Trophoblast cell (in vitro differentiated cells and primary cell): ENCODE measurements at places on chromosomes 4 and X.

DNA sequence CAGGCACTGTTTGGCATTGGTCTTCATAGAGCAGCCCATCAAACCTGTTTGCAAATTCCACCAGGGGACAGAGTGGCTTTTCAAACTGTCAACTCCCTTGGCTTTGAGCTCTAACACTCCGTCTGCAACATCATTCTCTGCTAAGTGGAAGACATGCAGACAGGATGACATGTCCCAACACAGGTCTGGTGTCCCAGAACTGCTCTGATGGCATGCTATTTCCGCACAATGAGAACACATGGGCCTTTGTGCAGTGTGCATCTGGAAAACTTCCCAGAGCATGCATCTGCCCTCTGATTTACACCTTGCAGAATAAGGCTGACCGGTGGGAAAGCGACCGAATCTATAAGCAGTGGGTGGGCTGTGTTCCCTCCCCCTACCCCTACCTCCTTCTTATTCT lies 212.8 kb upstream of the GYPA start:
- H3K27me3 ChIP-seq: no peaks in the 10 kb centered on the region
- DNase-seq: no peak
- no peaks in the 10 kb centered on the region for H3K36me3 ChIP-seq
- H3K4me1 ChIP-seq: peaks cover 14% of the 10 kb centered on the region
- H3K4me3 ChIP-seq: no peak overlapping the region
- H3K27ac ChIP-seq: no peak overlapping the region

DNA sequence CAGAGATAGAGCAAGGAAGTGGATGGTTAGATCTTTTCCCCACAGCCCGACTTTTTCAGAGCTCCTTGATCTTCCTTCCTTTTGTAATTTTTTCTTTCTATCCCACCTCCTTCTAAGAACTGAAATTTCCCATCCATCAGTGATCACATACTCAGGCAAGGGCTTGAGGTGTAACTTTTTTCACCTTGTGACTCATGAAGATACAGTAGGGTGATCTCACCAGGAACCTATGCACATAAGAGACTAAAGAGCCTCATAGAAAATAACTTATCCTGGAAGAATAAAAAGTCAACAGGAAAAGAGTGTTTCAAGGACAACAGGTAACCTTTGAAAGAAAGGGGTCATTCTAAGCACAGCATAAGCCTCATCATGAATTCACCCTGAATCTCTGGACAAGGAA lies 131.2 kb upstream of the HCCS start:
- DNase-seq: peak; percentile 22
- no peak overlapping the region for H3K27ac ChIP-seq
- no peaks in the 10 kb centered on the region for H3K27me3 ChIP-seq
- peaks cover 5% of the 10 kb centered on the region for H3K4me1 ChIP-seq

DNA sequence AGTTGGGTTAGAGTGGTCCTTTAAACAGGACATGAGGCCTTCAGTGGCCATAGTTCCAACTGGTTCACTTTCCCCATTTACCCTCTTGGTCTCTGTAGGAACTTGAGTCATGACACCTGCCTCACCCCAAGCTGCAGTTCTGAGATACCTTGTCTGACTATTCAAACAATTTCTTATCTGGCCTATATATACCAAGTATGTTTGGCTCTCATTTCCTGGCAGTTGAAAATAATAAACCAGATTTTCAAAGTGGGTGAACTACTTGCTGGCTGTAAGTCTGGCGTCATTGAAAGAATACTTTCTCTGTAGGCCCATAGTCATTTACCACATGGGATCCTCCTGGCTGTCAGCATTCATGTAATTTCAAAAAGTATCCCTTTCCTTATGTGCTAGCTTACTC lies 228.8 kb downstream of the SHROOM3 start:
- H3K27me3 ChIP-seq: no peaks in the 10 kb centered on the region
- H3K36me3 ChIP-seq: no peaks in the 10 kb centered on the region
- no peak overlapping the region for H3K27ac ChIP-seq

GRCh38 chr4:155234206-155234605 lies 25.8 kb downstream of the NPY2R start:
- no peaks in the 10 kb centered on the region for H3K4me1 ChIP-seq
- no peaks in the 10 kb centered on the region for H3K27me3 ChIP-seq
- H3K4me3 ChIP-seq: no peak overlapping the region

DNA sequence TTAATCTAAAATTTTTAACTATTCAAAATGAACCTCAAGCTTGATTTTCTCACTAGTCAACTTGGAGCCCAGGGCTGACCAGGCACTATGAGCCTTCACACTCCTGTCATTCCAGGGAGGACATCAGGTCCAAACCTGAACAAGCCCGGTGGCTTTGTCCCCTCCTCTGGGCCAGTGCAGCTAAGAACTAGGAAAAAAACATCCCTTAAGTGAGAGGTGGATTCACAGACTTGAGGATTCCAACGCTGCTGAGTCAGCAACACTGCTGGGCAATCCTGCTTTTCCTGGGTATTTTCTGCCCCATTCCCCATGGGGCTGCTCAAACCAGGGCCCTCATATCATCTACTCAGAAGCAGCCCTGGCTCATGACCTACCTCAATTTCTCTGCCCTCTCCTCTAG lies 4.0 kb downstream of the RNF212 start:
- H3K27me3 ChIP-seq: peaks cover 4% of the 10 kb centered on the region
- no peak overlapping the region for H3K4me3 ChIP-seq
- DNase-seq: no peak
- H3K36me3 ChIP-seq: no peaks in the 10 kb centered on the region

DNA sequence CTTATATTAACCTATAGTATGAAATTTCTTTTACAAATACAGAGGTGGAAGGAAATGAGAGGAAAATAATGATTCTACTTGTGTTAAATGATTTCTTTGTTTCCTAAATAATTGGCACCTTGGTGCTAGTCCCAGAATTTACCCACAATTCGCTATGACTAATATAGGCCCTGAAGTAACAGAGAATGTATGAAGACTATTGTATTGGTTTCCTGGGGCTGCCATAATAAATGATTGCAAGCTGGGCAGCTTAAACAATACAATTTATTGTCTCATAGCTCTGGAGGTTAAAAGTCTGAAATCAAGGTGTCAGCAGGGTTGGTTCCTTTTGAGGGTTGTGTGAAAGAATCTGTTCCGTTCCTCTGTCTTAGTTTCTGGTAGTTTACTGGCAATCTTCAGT lies 74.8 kb upstream of the GPRIN3 start:
- no peaks in the 10 kb centered on the region for H3K4me1 ChIP-seq
- no peak overlapping the region for H3K4me3 ChIP-seq
- no peaks in the 10 kb centered on the region for H3K27me3 ChIP-seq
- no peaks in the 10 kb centered on the region for H3K36me3 ChIP-seq

GRCh38 chr4:150067859-150068258 lies 10.4 kb upstream of the DCLK2 start:
- no peak overlapping the region for H3K4me3 ChIP-seq
- no peak overlapping the region for H3K27ac ChIP-seq
- H3K36me3 ChIP-seq: no peaks in the 10 kb centered on the region
- no peak for DNase-seq
- no peaks in the 10 kb centered on the region for H3K27me3 ChIP-seq

DNA sequence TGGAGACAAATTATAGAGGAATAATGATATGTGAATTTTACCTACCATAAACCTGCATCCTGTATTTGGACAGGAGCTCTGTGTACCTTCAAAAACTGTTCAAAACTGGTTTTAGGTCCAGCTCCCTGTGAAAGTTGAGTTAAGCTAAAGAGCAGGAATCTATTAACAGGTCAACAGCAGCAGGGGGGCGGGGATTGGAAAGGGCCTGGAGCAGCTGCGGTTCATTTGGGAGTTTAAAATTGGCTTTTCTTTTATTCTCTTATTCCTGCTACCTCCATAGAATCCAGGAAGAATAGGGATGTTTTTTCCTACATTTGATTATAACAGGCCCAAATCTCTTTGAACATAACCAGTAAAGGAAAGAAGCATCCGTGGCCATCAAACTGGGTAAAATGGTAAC lies 23.8 kb downstream of the SHROOM3 start:
- no peak overlapping the region for H3K4me3 ChIP-seq
- peak overlapping the region; percentile 98 for H3K27ac ChIP-seq
- peaks cover 4% of the 10 kb centered on the region for H3K36me3 ChIP-seq
- H3K27me3 ChIP-seq: no peaks in the 10 kb centered on the region
- no peak for DNase-seq

GRCh38 chr4:7335344-7336066 lies 99.2 kb downstream of the PSAPL1 start:
- no peaks in the 10 kb centered on the region for H3K36me3 ChIP-seq
- peak; percentile 50 for DNase-seq
- no peak overlapping the region for H3K27ac ChIP-seq
- H3K27me3 ChIP-seq: no peaks in the 10 kb centered on the region
- H3K4me3 ChIP-seq: no peak overlapping the region
- no peaks in the 10 kb centered on the region for H3K4me1 ChIP-seq

GRCh38 chr4:74228691-74229640 lies 71.0 kb downstream of the MTHFD2L start:
- DNase-seq: peak; percentile 93
- H3K27me3 ChIP-seq: no peaks in the 10 kb centered on the region
- no peak overlapping the region for H3K27ac ChIP-seq
- no peak overlapping the region for H3K4me3 ChIP-seq
- H3K36me3 ChIP-seq: no peaks in the 10 kb centered on the region
- H3K4me1 ChIP-seq: no peaks in the 10 kb centered on the region

DNA sequence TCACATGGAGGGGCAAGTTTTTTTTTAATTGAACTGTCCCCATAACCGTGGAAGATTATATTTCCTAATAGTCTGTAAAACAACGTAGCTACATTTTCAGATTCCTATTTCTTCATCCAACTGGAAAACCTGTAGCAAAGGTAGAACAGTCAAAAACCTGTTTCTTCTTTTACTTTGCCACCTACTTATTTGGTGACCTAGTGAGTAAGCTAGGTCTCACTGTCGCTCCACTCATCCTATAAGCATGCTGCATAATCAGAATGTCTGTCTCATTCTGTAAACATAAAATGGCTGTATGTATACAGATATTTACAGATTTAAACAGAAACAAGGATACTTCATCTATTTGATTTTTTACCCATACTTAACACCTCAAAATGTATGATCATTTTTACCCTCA lies 20.4 kb downstream of the MAML3 start:
- H3K4me1 ChIP-seq: peaks cover 5% of the 10 kb centered on the region
- no peak overlapping the region for H3K27ac ChIP-seq
- H3K4me3 ChIP-seq: no peak overlapping the region

DNA sequence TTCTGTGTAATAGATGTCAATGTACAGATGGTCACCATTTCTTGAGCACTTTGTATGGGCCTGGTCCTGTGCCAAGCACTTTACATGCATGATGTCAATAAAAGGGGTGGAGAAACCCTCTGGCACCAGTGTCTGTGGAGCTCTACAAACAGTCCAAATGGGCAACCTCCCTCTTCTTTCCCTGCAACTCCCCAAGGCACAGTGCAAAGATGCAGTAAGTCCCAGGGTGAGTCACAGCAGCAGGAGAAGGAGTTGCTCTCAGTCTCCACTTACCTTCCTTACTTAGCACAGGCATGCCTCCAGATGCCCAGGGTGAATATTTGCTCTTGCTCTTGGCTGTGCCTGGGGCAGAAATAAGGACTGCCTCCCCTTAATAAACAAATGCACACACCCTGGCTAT lies 4.3 kb downstream of the OCIAD2 start:
- no peak overlapping the region for H3K4me3 ChIP-seq
- H3K27me3 ChIP-seq: no peaks in the 10 kb centered on the region
- peaks cover 25% of the 10 kb centered on the region for H3K36me3 ChIP-seq
- DNase-seq: peak; percentile 88

- no peaks in the 10 kb centered on the region for H3K27me3 ChIP-seq
- H3K4me1 ChIP-seq: no peaks in the 10 kb centered on the region
- DNase-seq: no peak
- no peaks in the 10 kb centered on the region for H3K36me3 ChIP-seq
- H3K4me3 ChIP-seq: no peak overlapping the region
Observed at GRCh38 chr4:17380347-17380746, 131.5 kb downstream of the QDPR start.

GRCh38 chr4:114191496-114191895 lies 212.0 kb upstream of the ARSJ start:
- DNase-seq: no peak
- no peaks in the 10 kb centered on the region for H3K36me3 ChIP-seq
- H3K27ac ChIP-seq: no peak overlapping the region
- no peaks in the 10 kb centered on the region for H3K27me3 ChIP-seq
- no peak overlapping the region for H3K4me3 ChIP-seq

DNA sequence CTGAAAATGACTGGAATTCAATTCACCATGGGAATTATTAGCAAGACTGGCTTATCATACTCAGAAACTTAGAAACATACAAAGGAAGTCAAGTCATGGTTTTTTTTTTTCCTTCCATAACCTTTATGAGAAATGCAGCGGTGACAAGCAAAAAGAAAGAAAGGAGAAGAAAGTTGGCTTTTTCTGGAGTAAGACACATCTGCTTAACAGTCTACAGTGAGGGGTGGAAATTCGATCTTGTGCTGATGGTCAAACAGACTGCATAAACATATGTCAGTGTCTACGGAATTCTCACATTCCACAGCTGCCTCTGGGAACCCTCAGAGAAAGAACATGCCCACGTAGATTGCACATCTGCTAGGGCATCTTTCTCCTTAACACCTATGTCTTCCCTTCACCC lies 54.6 kb downstream of the PROM1 start:
- no peak overlapping the region for H3K27ac ChIP-seq
- no peaks in the 10 kb centered on the region for H3K36me3 ChIP-seq
- no peak for DNase-seq
- no peak overlapping the region for H3K4me3 ChIP-seq

DNA sequence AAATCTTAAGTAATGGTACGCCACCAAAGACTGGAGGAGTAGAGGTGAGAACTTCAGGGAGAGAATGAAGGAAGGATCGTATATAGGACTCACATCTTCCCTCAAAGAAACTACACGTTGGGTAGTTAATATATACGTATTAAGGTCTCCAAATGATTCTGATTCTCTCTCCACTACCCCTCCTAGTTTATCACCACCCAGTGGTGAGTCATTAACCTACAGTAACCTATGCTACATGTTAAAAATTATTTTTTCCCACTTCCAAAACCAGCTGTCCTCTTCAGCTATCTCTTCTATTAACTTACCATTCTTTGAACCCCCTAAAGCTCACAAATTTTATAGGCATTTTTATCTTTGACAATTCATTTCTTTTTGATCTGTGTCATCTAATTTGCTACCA lies 69.7 kb downstream of the RPS6KA6 start:
- peaks cover 3% of the 10 kb centered on the region for H3K36me3 ChIP-seq
- DNase-seq: peak; percentile 10
- H3K4me3 ChIP-seq: no peak overlapping the region
- no peak overlapping the region for H3K27ac ChIP-seq

DNA sequence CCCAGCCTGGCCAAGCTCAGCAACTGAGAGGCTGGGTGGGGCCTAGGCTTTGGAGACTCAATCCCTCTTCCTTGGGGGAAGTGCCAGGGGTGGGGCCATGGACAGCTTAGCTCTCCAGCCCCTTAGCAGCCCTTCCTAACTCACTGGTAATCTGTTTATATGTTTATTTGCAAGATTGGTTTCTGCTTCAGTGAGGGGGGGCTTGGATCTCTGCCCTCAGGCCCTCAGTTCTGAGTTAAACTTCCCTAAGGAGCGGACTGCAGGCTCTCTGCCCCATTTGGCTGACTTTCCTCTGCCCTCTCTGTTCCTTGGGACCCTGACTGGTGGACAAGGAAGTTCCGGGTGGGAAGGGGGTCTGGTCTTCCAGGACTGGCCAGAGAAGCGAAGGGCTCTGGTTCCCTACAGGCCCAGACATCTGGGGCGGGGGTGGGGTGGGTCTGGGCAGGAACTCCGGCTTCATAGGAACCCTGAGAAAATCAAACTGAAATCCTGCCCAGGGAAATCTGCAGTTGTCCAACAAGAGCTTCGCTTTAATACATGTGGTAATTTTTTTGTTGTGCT lies 51.4 kb downstream of the NALF2 start:
- peak overlapping the region; percentile 71 for H3K27ac ChIP-seq
- peaks cover 10% of the 10 kb centered on the region for H3K4me1 ChIP-seq
- H3K4me3 ChIP-seq: no peak overlapping the region
- H3K36me3 ChIP-seq: no peaks in the 10 kb centered on the region
- H3K27me3 ChIP-seq: no peaks in the 10 kb centered on the region

GRCh38 chr4:40412866-40413795 lies 78.0 kb downstream of the CHRNA9 start:
- no peak for DNase-seq
- no peaks in the 10 kb centered on the region for H3K4me1 ChIP-seq
- H3K27me3 ChIP-seq: no peaks in the 10 kb centered on the region
- no peak overlapping the region for H3K4me3 ChIP-seq
